Fibroblast of skin of abdomen (primary cell): ENCODE measurements at places on chromosomes 6 and 20.

DNA sequence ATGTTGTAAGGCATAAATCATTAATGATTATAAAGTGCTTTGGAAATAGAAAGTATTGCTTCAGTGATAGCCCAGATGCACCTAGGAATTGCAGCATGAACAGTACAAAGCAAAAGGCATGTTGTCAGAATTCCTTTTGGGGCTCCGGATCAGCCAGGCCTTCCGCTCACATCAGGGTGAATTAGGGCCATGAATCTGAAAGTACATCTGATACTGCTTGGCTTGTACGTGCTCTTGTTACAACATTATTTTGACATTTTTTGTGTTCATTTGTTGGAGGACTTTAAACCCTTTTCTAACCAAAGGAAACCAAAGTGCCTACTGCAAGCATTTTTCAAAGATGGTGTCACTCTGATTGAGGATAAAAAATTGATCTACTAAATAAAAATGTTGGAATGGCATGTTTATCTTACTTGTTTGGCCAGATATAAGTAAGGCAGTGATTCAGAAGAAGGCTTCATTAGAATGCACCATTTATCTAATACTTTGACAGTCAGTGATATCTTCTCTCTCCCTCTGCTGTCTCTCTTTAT, 1005.6 kb upstream of the FLRT3 start:
- peak; percentile 53 for DNase-seq

GRCh38 chr6:135423649-135424128, 73.9 kb downstream of the AHI1 start:
- peak; percentile 45 for DNase-seq

- DNase-seq: no peak
These were observed 37.0 kb downstream of the RRBP1 start for GRCh38 chr20:17645010-17645409.

DNA sequence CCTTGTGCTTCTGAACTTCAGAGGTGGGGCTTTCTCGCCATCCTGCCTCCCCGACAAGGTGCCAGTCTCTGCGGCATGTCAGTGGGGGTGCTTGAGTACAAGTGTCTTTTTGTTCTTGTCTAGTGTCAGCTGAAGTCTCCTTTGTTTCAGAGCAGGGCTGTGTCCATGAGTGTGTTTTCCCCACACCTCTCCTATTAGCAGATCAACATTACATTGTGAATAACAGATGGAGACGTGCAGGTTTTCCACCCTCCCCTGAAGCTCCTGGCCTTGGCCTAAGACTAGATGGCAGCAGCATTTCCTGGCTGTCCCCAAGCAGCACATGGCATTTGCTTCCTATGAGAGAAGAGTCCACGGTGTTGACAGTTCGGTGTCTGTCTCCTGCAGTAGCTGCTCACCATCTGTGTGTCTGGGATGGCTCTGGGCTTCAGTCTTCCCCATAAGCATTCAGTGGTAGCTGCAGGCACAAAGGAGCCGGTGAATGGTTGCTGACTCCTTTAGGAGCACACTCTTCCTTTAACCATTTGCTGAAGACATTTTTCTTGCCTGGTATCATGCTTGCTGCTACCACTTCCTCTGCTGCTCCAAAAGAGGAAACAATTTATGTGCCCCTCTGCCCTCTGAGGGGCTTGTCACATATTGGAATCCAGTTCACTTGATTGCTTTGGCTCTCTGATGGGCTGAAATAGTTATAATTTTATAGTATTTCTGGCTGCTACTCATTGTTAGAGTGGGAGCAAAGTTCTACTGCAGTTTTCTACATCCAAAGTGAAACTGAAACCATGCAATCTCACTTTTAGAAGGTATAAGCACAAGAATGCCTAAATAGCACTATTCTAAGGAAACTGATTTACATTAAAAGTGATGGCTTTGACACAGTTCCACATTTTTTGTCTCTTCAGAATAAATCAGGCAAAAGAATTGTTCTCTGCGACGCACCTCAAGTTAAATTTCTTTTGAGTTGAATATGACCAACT, 913.0 kb downstream of the C6orf118 start:
- peak; percentile 26 for DNase-seq

DNA sequence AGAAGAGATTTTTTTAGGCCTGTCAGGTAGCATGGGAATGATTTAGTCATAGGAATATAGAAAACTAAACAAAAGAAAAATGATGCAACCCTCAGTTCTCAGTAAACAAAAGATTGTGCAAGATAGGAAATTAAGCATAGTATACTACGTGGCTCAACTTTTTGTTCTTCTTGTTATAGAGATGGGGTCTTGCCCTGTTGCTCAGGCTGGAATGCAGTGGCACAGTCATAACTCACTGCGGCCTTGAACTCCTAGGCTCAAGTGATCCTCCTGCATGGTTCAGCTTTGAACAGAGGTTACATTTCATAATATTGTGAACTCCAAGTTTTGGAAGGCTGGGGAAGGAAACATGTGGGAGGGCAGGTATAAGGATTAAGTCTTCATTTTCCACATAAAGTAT, 28.5 kb downstream of the SLX4IP start:
- DNase-seq: no peak

DNA sequence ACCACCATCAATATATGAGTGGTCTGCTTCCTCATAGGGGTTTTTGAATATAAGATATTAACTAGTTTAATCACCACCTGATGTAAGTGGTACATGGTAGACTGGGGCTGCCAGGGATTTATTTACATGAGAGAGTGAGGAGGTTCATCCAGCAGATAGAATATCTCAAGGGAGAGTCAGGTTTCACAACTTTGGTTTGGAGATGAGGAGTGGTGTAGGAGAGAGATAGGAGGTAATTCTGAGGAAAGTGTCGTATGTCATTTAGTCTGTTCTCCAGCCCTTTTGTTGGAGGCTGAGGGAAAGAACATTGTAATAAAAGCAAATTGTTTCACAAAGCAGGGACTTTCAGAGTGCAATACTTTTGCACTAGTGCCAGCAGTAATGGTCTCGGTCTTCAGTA, 16.8 kb downstream of the L3MBTL3 start:
- no peak for DNase-seq

- DNase-seq: no peak
These were observed 3.0 kb upstream of the DNAAF9 start for GRCh38 chr20:3410464-3410863.

DNA sequence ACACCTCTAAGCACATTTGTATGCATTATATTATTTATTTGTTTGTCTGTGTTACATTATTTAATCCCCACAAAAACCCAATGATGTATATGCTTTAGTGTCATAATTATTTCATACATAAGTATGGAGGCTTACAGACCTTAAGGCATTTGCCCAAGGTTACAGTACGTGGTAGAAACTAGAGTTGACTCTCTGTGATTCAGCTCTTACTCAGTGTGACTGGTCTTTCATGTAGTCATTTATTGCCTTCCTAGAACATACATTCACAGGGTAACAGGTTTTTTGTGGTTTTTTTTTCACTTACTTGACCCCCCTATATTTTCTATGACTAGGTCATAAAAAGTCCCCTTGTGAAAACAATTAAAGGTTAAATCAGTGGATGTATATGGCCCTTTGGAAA, 566.8 kb downstream of the TFAP2A start:
- no peak for DNase-seq

DNA sequence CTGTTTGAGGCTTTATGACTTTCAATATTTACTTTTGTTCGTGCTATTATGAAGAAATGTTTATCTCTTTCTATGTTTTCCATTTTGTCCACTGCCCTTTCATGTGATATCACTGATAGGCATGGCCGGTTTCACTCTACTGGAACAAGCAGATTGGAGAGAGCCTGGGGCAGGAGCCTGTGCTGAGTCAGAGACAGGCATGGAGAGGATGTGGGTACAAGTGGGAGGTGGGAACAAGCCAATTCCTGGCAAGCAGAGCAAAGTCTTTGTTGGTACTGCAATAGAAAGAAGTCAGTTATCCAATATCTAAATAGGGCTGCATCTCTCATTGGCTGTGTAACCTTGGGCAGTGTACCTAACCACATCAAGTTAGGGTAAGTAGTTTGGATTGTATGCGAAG, 545.6 kb upstream of the MAP3K7 start:
- no peak for DNase-seq

GRCh38 chr6:128487055-128487454, 33.3 kb downstream of the PTPRK start:
- no peak for DNase-seq

GRCh38 chr20:16819483-16819882, 71.3 kb downstream of the OTOR start:
- DNase-seq: peak; percentile 13

DNA sequence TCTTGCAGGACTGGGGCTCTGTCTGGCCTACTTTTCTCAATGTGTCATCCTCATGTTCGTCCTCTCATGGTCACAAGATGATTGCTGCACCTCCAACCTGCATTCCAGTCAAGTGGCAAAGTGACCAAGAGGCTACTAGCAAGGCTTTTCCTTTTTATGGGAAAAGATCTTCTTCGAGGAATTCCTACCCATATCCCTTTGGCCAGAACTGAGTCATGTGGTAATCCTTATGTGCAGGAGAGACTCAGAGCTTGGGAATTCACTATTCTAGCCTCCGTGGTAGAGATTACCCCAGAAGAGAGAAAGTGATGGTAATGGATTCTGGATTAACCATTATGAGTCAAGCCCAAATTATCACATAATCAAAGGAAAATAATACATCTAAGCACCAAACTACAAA, 162.7 kb downstream of the KCNQ5 start:
- DNase-seq: peak; percentile 79

- no peak for DNase-seq
These were observed 29.4 kb downstream of the GLO1 start for GRCh38 chr6:38673397-38674165.

GRCh38 chr6:65399355-65400084, 307.5 kb downstream of the EYS start:
- DNase-seq: no peak

DNA sequence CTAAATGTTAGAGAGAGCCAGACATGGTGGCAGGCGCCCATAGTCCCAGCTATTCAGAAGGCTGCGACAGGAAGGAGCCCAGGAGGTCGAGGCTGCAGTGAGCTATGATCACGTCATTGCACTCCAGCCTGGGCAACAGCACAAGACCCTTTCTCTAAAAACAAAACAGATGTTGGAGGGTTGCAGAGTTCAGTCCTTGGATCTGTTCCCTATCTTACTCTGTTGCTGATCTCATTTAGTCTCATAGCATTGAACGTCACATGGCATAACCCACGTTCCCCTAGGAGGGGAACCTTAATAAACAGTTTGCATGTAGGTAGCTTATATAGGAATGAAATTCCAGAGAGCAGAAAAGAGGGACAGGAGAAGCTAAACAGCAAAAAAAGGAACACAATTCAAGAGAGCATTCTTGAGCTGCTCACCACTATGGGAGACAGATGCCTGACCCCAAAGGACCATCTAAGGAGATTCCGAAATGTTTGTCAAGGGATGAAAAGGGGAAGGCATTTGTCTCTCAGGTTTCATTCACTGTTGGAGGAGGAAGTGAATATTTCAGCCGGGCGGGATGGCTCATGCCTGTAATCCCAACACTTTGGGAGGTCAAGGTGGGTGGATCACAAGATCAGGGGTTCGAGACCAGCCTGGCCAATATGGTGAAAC, 54.6 kb upstream of the PIM1 start:
- peak; percentile 74 for DNase-seq

- DNase-seq: no peak
These were observed 31.9 kb upstream of the JARID2 start for GRCh38 chr6:15213838-15214400.

DNA sequence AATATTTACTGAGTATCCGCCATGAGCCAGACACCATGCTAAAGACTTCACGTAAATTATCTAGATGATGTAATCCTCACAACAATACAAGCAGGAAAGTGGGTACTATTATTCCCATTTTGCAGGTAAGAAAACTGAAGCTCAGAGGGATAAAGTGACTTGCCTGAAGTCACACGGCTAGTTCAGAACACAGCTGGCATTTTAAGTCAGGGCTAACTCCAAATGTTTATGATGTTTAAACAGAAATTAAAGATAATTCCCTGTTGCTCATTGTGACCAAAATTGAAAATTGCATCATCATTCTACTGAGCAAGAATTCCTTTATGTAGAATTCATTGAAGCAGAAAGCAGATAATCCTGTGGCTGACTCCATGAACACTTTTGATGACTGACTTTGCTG, 71.3 kb upstream of the STXBP5 start:
- DNase-seq: peak; percentile 56

GRCh38 chr6:157560691-157561413, 179.9 kb downstream of the ZDHHC14 start:
- no peak for DNase-seq

DNA sequence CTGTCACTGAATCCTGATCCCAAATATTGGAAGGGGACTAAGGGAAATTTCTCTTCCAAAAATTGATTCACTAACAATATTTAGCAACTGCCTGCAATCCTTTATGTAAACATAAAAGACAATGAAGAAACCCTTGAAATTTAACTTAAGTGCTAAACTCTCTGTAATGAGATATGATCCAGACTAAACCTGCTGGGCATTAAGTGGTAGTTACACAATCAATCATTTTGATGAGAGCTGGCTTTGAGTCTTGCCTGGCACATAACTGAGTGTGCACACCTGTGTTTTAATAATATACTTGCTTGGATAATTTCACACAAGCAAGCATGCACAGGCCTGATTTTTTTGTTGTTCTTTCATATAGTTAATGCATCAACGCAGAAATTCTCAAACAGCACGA, 9.8 kb upstream of the ZFP64 start:
- DNase-seq: no peak

DNA sequence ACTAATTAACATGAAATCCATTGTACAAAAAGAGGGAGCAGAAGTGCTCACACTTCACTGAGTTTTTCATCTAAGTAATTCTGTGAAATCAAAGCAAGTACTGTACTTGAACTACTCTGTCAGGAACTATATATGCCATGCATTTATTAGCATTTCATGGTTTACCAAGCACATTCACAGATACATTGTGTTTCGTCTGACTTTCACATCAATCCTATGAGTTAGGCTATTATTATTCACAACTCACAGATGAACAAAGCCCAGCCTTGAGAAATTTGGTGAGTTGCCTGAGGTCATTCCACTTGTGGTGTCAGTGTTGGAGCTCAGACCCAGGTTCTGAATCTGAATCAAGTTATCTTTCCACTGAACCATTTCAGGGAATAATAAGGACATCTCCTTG, 33.7 kb upstream of the TENT5A start:
- no peak for DNase-seq

DNA sequence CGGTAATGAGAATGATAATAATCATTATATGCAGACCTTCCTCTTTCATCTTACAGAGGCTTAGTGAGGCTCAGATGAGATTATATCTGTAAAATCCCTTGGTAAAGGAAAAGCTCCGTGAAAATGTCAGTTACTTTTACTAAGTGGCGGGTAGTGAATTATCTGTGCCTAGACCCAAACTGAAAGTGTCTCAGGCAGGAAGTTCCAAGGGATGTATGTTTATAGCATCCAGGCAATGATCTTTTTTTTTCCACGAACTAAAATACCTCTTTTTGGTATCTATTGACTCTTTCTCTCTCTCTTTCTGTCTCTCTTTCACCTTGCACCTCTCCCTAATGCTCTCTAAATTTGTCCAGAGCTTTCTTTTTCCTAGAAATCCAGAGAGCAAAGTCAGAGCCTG, 5.0 kb downstream of the TCF21 start:
- no peak for DNase-seq

GRCh38 chr6:108544606-108545005, 16.1 kb upstream of the FOXO3 start:
- DNase-seq: peak; percentile 24

GRCh38 chr6:37882724-37883413, 63.3 kb downstream of the ZFAND3 start:
- peak; percentile 78 for DNase-seq

- no peak for DNase-seq
These were observed 39.4 kb downstream of the SLC9A8 start for GRCh38 chr20:49851991-49852390.

- DNase-seq: no peak
These were observed at the start of gene THEMIS for GRCh38 chr6:127900935-127901334. THEMIS (minus strand) TSS chr6:127901058; CDS start chr6:127900932, 126 bp downstream.
